ENCODE measurements at places on chromosomes 6 and 20. TPM values are rescaled to one million over a fixed set of nuclear protein-coding genes. Genes with fewer than 3 reads are reported as not detected.
A peak's percentile ranks its signal among the peaks of the same experiment; 100 is the strongest.

The MAPK13 gene
- 20.6 TPM for total RNA-seq

The TSHZ2 gene
- 7.7 TPM for total RNA-seq

The TMEM170B gene
- 3.2 TPM for total RNA-seq

The EFCAB8 gene
- 3.8 TPM for total RNA-seq

The MAS1 gene
- total RNA-seq, result not detected

The TCFL5 gene
- 15.7 TPM for total RNA-seq

DNA sequence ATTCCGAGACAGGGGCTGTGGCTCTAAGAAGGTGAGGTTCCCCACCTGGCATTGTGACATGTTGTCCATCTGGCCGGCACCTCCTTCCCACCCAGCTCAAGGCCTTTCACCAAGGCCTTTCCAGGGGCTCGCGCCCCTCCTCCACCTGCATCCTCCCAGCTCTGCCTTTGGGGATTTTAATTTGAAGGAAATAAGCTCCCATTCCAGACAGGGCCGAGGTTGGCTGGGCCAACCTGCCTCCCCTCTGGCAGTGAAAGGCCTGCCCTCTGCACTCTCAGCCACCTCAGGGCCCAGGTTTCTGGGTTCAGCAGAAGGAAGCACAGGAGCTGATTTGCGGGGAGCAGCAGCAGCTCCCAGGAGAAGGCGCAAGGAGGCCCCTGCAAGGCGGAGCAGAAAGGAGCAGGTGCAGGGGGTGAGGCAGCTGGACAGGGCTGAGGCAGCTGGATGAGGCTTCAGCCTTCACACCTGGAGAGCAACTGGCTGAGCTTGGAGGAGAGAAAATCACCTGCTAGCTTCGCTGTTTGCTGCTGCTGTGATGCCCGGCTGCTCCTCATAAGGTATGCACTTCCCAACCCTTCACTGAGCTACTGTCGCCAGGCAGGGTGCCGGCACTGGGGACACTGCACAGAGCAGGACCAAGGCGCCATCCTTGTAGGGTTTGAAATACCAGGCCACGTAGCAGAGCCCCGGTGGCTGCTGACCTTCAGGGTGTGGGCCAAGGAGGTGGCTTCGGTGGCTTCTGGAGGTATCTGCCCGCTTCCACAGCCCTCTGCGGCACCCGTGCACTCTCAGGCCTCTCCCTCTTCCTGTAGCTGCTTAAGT lies 147.0 kb downstream of the SYNDIG1 start:
- H3K27ac ChIP-seq, result no peak overlapping the region
- peaks cover 6% of the 10 kb centered on the region for H3K4me1 ChIP-seq
- H3K27me3 ChIP-seq, result no peaks in the 10 kb centered on the region
- H3K36me3 ChIP-seq, result no peaks in the 10 kb centered on the region
- H3K4me3 ChIP-seq, result no peak overlapping the region

GRCh38 chr6:133891149-133891926 lies 2.4 kb downstream of the TCF21 start:
- DNase-seq, result peak; percentile 47
- peaks cover 77% of the 10 kb centered on the region for H3K27me3 ChIP-seq
- H3K4me1 ChIP-seq, result peaks cover 45% of the 10 kb centered on the region
- peak overlapping the region; percentile 1 for H3K4me3 ChIP-seq
- H3K36me3 ChIP-seq, result no peaks in the 10 kb centered on the region

GRCh38 chr6:113888956-113889630 lies 31.9 kb downstream of the MARCKS start:
- no peak for DNase-seq
- no peaks in the 10 kb centered on the region for H3K4me1 ChIP-seq
- no peaks in the 10 kb centered on the region for H3K27me3 ChIP-seq
- H3K27ac ChIP-seq, result no peak overlapping the region
- H3K36me3 ChIP-seq, result no peaks in the 10 kb centered on the region

DNA sequence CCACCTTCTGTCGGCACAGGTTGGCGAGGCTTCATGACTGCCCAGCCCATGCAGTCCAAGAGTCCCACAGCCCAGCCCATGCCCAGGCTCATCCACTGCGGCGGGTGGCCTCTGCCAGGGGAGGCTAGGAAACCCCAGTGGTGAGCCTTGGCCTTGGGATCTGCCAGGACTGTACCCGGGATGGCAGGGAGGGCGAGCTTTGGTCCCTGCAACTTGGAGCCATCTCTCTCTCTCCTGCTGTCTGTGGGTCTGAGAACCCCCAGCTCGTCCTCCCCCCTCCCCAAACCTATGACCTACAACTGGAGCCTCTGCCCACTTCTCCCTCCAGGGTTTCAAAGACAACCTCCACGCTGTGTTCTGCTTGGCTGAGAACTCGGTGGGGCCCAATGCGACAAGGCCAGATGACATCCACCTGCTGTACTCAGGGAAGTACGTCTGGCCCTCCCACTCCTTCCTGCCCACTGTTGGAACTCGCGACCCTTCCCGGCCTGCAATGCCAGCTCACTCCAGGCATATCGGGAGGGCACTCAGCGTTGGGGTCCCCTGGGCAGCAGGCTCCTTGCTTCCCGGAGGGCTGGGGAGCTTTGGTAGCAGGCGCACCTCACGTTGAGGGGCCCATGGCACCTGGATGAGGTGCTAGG lies 19.7 kb downstream of the NPEPL1 start:
- H3K4me1 ChIP-seq, result no peaks in the 10 kb centered on the region
- H3K4me3 ChIP-seq, result no peak overlapping the region
- DNase-seq, result no peak
- no peaks in the 10 kb centered on the region for H3K36me3 ChIP-seq

DNA sequence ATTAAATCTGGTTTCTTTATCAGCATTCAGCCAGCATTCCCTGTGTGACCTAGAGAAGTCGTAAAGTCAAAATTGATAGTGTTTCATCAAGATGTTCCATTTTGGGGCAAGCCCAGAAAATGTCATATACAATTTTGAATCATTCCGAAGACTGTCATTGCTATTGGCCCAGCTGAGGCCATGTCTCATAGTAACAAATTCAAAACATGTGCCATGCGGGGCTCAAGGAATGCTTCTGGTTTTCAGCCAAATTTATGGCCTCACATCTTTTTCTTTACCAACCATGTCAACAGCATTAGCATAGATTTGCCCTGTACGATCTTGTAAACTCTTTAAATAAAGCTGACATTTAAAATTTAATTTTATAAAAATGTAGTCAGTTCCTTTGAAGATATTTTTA lies 314.7 kb downstream of the PAX1 start:
- no peak for DNase-seq
- H3K4me1 ChIP-seq, result no peaks in the 10 kb centered on the region
- no peak overlapping the region for H3K27ac ChIP-seq
- H3K36me3 ChIP-seq, result no peaks in the 10 kb centered on the region
- no peaks in the 10 kb centered on the region for H3K27me3 ChIP-seq

DNA sequence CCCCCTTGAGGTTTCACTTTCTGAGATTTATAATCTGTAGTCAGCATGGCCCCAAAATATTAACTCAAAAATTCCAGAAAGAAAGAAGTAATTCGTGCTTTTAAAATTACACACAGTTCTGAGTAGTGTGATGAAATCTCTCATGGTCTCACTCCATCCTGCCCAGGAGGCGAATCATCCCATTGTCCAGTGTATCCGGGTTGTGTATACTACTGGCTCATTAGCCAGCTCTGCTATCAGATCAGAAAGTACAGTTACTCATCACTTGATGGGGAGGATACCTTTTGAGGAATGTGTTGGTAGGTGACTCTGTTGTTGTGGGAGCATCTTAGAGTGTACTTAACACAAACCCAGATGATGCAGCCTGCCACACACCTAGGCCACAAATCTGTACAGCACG lies 65.2 kb downstream of the CDC5L start:
- H3K4me3 ChIP-seq, result no peak overlapping the region
- no peak overlapping the region for H3K27ac ChIP-seq
- peaks cover 3% of the 10 kb centered on the region for H3K27me3 ChIP-seq
- H3K36me3 ChIP-seq, result peaks cover 22% of the 10 kb centered on the region

- H3K27me3 ChIP-seq, result no peaks in the 10 kb centered on the region
- no peak overlapping the region for H3K27ac ChIP-seq
- peak; percentile 55 for DNase-seq
- H3K4me3 ChIP-seq, result no peak overlapping the region
- H3K36me3 ChIP-seq, result peaks cover 2% of the 10 kb centered on the region
Measured at GRCh38 chr20:13546497-13547131, 92.1 kb downstream of the TASP1 start.

GRCh38 chr6:41228616-41229015 lies 467 bp downstream of the TREML4 start:
- no peak overlapping the region for H3K27ac ChIP-seq
- H3K36me3 ChIP-seq, result no peaks in the 10 kb centered on the region
- H3K27me3 ChIP-seq, result no peaks in the 10 kb centered on the region
- peaks cover 18% of the 10 kb centered on the region for H3K4me1 ChIP-seq
- peak overlapping the region; percentile 39 for H3K4me3 ChIP-seq

DNA sequence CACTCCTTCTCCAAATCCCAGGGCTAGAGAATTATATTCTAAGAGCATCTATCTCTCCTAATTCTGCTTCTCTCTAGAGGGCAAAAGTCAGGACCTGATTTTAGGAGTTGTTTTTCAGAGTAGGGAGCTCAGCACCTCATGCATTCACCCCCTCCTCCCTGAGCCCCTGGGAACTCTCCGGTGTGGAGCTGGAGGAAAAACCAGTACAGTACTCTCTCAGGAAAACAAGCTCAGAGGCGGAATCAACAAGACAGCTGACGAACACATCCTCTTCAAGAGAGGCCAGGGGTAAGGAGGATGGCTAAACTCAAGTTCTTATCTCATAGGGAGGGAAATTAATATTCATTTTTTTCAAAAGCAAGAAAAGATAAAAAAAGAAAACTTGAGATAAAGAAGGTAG lies 120.1 kb upstream of the CDYL start:
- H3K4me3 ChIP-seq, result no peak overlapping the region
- H3K27me3 ChIP-seq, result no peaks in the 10 kb centered on the region
- H3K36me3 ChIP-seq, result no peaks in the 10 kb centered on the region
- H3K27ac ChIP-seq, result no peak overlapping the region
- no peaks in the 10 kb centered on the region for H3K4me1 ChIP-seq
- no peak for DNase-seq

- H3K27ac ChIP-seq, result no peak overlapping the region
- DNase-seq, result no peak
- no peaks in the 10 kb centered on the region for H3K4me1 ChIP-seq
- no peak overlapping the region for H3K4me3 ChIP-seq
Measured at GRCh38 chr20:54293526-54293925, 85.6 kb downstream of the PFDN4 start.

- no peaks in the 10 kb centered on the region for H3K27me3 ChIP-seq
- no peaks in the 10 kb centered on the region for H3K4me1 ChIP-seq
- no peak overlapping the region for H3K4me3 ChIP-seq
- DNase-seq, result no peak
Measured at GRCh38 chr6:164283574-164283973, 869.1 kb downstream of the QKI start.

GRCh38 chr20:25294459-25295385 lies 46.8 kb downstream of the PYGB start:
- DNase-seq, result peak; percentile 75
- H3K4me3 ChIP-seq, result no peak overlapping the region
- H3K4me1 ChIP-seq, result peaks cover 18% of the 10 kb centered on the region
- no peaks in the 10 kb centered on the region for H3K36me3 ChIP-seq

GRCh38 chr20:1415667-1416468 lies 23.0 kb upstream of the FKBP1A start:
- H3K27ac ChIP-seq, result no peak overlapping the region
- H3K4me1 ChIP-seq, result no peaks in the 10 kb centered on the region
- DNase-seq, result no peak
- H3K36me3 ChIP-seq, result no peaks in the 10 kb centered on the region
- H3K4me3 ChIP-seq, result no peak overlapping the region

DNA sequence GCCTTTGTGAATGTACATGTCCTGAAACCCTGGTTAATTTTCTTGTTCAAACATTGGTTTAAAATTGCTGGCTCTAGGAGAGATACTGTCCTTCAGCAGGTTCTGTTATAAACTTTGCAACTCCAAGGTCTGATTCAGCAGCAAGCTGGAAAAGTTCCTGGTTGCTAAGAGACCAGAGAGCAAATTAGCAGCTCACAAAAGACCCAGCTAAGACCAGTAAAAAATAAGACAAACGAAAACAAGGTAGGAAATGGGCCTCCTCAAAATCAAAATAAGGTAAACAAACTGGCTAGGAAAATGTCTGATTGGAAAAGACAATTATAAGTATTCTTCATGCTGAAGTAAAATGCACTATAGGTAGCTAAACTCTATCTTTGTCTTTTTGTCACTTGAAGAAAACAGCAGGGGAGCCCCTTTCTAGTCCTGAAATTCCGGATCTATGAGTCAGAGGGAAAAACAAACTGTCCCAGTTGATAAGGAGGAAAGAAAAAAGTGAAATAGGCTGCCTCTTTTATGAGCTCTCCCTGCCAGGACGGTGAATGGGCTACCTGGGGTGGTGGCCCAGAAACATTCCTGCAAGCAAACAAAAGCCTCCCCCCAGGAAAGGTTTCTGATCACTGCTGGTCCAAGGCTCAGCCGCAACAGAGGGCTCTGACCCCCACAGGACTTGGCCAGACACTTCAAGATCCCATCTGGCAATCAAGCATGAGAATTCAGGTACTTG lies 41.6 kb downstream of the UNC5CL start:
- H3K27me3 ChIP-seq, result peaks cover 16% of the 10 kb centered on the region
- H3K27ac ChIP-seq, result no peak overlapping the region

DNA sequence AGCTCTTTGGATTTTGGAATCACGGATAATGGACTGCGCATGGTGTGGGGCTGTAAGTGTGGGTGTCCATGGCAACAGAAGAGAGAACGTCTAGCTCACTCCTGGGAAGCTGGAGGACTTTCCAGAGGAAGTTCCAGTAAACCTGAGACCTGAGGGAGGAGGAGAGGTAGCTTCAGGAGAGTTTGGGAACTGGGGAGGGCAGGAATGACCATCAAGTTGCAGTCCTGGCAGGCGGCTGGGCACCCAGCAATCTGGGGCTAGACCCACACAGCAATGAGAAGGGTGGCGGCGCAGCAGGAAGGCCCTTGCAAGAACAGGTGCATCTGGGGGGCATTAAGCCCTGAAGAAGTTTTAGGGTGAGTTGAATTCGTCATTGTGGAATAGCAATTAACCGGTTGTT lies 95.9 kb downstream of the FOXC1 start:
- DNase-seq, result no peak
- no peaks in the 10 kb centered on the region for H3K27me3 ChIP-seq
- no peaks in the 10 kb centered on the region for H3K4me1 ChIP-seq
- H3K27ac ChIP-seq, result no peak overlapping the region
- no peak overlapping the region for H3K4me3 ChIP-seq

DNA sequence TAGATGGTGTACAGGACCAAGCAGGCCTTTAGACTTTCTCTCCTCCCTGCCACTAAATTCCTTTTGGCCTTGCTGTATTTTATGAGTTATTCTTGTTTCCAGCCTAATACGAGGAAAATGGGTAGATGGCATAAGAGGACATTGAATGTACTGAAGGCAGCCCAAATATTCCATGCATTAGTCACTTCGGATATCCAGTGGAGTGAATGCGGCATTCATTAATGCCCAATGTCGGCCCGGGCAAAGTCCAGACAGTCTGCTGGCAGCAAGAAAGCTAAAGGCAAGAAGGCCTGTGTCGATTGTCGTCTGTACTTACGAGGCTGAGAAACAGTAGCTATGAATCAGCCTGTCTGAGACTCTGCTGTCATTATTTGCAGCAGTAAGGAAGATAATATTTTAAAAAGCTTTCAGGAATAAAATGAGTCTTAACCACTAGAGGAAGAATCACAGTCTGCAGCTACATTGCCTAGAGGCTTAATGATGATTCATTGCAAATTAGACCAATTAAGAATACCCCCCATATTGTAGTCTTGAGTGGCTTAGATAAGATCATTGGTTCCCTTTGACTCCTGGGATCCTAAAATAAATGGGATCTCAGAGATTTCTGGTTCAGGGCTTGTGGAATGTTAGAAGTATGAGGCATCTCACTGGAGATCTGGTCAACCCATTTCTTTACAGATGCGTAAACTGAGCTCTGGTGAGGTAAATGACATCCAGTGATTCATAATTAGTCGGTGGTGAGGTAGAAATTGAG lies 534.1 kb upstream of the JAG1 start:
- H3K27ac ChIP-seq, result no peak overlapping the region
- H3K4me1 ChIP-seq, result no peaks in the 10 kb centered on the region
- no peaks in the 10 kb centered on the region for H3K36me3 ChIP-seq
- H3K27me3 ChIP-seq, result no peaks in the 10 kb centered on the region
- no peak overlapping the region for H3K4me3 ChIP-seq
